DMS153 (cell line): ENCODE measurements at places on chromosomes 6 and 20.

DNA sequence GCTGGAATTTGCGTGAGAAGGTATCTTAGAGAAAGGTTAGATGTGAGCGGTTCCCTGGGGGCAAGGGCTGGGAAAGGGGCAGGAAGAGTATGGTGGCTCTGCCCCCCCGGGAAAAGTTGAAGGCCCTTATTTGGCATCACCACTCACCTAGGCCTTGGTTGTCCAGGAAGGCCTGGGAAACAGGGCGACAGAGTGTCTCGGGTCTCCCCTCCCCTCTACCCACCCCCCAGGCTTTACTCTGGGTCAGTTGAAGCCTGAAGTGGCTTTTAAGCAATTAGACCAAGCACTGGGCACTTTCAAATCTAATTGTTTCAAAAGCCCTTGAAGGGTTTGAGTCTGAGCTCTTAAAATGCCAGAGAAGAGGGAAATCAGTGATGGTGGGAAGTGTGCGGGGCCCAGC lies 30.2 kb upstream of the FOXP4 start:
- no peak for DNase-seq

DNA sequence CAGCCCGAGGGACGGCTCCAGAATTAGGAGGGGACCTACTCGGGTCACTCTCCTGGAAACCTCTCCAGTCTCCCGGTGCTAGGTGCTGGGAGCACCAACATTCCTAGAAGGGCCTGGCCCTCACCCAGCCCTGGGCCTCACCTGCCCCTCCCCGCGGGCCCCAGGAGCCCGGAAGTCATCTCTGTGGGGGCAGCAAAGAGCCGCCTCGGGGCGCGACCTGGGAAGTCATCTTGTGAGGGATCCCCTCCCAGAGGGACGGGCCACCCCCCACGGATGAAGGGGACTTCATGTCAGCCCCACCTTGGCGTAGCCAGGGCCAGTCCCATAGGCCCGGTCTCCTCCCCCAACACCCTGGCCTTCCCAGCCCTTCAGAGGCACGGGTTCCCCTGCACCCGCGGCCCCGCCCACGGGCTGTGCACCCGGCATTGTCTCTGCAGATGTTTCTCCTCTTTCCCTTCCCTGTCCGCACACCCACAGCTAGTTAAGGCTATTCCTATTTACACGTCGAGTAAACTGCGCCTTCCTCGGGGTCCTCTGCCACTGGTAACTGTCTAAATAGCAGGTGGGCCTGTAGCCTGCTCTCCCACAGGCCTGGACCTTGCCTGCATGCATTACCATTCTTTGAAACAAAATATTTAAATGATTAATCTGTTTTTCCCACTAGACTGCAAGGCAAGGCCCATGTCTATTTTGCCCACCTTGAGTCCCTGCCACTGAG lies 896 bp upstream of the RNASET2 start:
- peak; percentile 44 for DNase-seq

DNA sequence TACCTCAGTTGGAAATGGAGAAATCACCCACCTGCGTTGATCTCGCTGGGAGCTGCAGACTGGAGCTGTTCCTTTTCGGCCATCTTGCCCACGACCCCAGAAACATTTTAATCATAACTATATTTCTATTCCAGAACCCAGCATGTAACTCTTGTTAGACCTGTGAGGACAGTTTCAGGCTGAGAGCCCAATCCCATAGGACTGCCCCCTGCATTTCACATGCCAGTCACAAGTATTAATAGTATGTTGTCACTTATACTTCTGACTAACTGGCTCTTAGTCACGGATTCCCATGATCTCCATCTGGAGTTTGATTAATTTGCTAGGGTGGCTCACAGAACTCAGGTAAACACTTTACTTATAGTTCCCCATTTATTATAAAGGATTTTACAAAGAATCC lies 96.0 kb upstream of the PRND start:
- DNase-seq: no peak

DNA sequence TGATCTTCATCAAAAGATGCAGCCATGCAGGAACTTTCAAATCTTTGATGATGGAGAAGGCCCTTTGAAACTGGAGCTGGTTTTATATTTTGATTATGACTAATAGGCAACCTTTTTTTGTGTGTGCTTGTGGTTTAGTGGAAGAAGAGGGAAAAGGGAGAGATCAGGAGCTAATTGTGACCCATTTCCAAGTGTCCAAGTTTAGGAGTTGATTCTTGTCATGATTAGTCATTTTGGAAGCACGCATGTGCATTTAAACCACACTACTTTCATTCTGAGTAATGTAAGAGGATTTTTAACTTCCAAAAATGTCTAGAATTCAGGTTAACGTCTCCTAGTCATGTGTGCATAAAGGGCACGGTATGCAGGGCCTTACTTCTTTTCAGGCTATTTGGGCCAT lies 3.5 kb downstream of the FOXO3 start:
- DNase-seq: no peak

GRCh38 chr6:75236630-75237029 lies 7.0 kb downstream of the COX7A2 start:
- DNase-seq: no peak

DNA sequence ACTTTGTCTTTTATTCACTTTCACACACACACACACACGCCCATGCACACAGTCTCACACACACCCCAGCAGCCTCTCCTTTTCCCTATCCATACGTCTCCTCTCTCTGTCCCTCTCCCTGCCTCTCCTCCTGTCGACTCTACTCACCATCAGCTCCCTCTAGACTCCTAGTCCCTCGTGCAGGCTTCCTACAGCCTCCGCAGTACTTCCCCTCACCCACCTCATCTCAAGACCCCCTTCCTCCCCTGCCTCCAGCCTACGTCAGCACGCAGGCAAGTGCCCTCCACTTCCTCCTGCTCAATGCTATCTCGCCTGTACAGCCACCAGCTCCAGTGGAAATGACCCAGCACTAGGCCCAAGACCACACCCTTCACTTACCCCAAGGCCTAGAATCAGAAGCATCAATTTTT lies 820 bp upstream of the TREML2 start:
- DNase-seq: no peak

DNA sequence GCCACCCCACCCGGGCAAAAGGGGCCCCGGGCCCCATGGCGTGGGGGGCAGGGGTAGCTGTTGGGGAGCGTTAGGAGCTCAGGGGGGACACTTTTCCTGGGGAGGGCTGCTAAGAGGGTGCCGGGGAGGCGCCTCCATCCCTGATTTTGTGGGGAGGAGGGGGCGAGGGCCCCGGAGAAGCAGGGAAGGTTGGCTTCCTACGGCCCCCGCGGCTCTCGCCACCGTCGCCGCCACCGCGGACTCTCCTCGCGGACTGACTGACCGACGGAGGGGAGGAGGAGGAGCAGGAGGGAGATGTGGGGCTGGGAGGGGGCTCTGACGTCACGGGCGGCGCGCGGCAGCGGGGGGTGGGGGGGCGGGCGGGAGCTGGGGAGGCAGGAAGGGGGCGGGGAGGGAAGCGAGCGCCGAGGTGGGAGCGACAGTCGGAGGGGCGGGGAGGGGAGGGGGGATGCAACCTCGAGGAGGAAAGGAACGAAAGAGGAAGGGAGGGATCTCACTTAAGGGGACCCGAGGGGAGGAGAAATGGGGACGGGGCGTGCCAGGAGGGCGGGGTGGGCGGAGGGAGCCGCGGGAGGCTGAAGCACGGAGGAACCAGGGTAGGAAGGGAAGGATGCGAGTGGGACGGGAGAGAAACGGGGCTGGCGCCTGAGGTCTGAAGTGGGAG lies 5.1 kb downstream of the GABBR1 start:
- DNase-seq: no peak

DNA sequence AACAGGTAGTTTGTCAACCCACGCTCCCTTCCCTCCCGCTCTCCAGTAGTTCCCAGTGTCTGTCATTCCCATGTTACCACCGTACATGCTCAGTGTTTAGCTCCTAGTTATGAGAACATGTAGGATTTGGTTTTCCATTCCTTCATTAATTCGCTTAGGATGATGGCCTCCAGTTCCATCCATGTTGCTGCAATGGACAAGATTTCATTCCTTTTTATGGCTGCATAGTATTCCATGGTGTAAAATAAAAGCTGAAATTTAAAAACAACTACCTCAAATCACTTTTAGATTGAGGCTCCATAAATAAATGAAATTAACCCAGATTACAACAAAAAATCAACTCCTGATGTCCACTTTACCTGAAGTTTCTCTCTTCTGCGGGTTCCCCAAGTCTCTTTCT lies 190.6 kb downstream of the ZNF217 start:
- DNase-seq: no peak

DNA sequence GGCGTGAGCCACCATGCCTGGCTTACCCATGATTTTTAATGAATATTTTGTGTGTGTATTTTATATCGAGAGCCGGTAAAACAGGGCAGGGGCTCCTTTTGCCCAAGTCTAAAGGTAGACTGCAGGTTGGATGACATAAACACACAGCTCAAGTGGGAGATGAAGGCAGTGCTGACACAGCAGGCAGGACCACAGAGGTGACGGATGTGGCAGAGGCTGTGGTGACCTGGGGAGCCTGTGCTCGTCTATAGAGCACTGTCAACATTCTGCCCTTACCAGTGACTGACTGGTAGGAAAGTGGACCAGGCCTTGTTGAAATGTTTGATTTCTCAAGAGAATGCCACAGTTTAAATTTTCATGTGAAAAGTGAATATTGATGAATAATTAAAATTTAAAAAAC lies 137.5 kb downstream of the ZFP64 start:
- no peak for DNase-seq

GRCh38 chr6:12343440-12344162 lies 53.4 kb downstream of the EDN1 start:
- DNase-seq: no peak

- no peak for DNase-seq
Observed at GRCh38 chr20:47676219-47676721, 109.0 kb downstream of the SULF2 start.

DNA sequence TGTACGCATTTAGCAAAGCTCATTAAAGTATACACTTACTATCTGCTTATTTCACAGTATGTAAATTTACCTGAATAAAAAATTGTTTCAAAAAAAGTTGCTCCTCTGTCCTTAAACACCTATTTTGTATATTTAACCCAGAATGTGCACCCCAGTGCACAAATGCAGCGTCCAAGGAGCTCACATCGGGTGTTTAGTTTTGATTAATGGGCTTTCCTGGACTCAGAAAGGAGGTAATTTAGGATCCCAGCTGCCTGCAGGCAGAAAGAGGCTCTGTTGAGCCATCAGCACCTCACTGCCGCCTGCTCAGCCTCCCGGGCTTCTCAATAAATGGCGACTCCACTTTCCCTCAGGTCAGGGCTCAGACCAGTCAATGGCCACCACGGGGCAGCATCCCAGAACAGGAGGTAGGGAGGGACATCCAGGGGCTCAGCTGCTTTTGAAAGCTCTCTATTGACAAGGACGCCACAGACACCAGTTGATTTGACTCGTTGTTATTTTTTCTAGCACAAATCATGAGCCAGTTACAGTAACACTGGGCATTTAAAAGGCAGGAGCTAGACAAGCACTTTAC lies 70.2 kb upstream of the TBC1D7 start:
- DNase-seq: no peak

DNA sequence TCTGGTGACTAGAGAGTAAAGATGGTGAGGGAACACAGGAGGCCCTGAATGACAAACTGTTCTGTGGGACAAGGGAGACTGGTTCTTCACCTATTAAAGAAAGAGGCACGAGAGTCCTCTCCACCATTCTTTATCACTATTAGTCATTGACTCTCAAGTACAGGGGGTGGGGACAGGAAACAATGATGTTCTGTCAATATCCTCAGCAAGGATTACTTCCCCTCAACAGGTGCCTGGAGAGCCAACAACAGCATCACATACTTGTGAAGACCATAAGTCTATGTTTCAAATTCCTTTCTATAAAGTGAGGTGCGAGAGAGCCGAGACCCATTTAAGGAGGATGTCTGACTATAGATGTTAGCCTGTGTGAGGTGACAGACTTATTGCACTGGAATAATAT lies 72.4 kb upstream of the TBC1D7 start:
- DNase-seq: no peak

DNA sequence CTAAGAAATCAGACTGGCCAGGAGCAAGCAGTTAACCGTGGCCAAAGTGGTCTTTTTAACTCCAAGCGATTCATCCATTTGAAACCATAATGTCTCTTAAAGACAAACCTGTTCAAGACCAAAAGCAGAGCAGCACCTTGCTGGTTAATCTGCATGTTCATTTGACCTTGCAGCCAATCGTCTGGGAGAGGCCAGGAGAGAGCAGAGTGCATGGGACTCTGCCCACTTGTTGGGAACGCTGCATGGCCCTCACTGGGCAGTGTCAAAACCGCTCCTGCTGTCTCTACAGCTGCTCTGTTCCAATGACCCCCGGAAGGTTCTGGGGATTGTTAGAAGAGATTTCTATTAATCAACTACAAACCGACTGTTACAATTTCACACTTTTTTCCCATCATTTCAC lies 79.6 kb downstream of the OLIG3 start:
- DNase-seq: no peak
